ENCODE measurements at places on chromosomes 3 and 15.

DNA sequence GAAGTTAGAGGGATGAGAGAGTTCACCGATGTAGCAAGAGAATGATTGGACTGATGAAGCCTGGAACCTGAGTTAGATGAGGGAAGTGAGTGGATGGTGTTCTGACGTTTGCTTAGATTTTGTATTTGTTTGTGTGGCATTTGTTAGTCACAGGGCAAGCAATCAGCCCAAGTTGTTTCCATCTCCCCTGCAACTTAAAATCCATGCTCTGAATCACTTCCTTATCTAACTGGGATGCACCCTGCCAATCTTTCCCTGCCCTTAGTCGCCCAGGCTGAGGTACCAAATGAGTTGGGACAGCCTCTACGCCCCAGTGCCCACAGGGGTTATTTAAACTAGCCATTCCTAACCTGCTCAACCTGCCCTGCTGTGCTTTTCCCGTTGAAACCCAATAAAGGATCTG, 12.6 kb downstream of the PAQR5 start:
- peak; percentile 39 for DNase-seq

GRCh38 chr3:189537135-189537534, 94.1 kb upstream of the TP63 start:
- no peak for DNase-seq

GRCh38 chr3:139611528-139611927, 66.2 kb downstream of the NMNAT3 start:
- DNase-seq = no peak

DNA sequence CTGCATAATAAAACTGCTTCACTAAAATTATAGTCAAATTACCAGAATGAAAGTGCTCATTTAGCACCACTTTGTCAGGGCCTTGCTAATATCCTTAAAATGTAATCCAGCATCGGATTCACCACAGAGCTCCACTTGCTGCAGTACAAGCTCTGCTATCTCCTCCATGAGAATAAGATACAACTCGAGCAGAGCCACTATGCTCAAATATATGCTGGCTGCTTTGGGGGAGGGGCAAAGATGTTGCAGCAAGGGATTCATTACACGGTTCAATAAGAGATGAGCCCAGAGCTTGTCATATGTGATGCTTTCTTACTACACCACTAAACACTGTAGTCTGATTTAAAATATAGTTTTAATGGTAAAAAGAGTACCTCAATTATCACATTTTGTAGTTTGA, 72.2 kb downstream of the DLG1 start:
- no peak for DNase-seq

DNA sequence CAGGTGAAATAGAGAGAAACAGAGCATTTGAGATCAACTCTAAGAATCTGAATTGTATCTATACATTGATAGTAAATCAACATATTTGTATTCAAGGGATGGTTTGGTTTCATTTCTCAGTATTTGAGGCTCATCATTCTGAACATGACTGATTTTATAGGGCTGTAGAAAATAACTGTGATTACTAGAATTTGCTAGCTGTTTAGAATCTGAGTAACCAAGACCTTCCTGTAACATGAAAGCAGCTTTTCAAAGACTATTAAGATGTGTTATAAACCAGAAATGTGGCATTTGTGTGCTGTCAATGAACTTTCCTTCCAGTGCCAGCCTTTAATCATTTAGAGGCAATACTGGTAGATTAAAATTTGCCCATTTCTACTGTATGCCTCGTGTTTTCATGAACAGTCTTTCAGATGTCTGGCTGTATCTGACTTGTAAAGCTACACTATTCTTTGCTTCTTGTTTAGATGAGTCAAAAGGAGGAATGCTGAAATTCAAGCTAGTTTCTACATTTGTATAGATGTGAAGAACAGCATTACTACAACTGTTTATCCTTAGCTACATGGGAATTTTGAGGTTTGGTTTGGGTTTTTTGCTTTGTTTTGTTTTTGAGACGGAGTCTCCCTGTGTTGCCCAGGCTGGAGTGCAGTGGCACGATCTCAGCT, 137.3 kb upstream of the BHLHE40 start:
- no peak for DNase-seq

DNA sequence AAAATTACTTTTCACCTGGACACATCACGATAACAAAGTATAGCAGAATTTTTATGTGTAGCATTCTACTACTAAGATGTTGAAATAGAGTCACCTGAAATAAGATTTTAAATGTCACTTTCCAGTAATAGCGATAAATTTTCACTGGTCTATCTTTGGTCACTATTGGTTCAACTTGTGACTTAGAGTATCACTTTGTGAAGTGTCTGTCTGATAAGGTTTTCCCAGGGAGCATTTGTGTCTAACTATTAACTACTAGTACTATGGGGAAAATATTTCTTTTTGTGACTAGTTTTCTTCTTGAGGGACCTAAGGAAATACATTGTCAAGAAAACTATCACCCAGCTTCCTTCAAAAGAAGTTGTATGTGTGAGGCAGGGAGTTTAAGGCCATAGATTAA, 11.0 kb downstream of the TRPC1 start:
- DNase-seq = no peak

DNA sequence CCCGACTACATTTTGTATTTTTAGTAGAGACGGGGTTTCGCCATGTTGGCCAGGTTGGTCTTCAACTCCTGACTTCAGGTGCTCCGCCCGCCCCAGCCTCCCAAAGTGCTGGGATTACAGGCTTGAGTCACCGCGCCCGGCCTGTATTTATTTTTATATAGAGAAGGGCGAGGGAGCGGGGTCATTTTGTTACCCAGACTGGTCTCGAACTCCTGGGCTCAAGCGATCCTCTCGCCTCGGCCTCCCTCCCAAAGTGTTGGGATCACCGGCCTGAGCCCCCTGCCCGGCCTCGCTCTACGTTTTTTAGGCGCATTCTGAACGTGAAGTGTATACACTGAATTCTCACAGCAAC, 514 bp upstream of the PPP4R2 start:
- DNase-seq = no peak

- DNase-seq = peak; percentile 87
Observed at GRCh38 chr3:190183121-190183520, 62.4 kb upstream of the P3H2 start.

DNA sequence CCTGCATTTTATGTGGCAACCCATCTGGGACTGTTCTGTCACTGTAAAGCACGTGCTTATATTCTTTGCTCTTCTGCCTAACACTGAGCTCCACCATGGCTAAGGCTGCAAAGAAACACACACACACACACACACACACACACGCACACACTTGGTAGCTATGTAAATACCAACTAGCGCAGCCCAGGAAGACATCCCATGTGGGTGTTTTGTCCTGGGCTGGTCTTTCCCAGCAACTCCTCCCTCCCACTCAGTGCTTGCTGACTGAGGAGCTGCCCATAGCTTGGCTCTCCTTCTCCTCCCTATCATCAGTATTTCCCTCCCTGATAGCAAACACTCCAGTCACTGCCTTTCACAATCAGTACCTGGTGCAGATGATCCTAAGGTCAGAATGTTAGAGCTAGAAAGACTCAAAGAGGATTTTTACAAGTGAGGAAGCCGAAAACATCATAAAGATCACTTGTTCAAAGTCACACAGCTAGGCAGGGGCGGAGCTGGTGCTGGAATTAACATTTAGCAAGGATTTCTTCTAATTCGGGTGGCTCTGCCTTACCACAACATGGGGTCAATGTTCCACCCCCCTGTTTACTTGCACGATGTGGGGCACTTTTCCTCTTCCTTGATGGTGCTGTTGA, 377.1 kb upstream of the TBL1XR1 start:
- DNase-seq = no peak

GRCh38 chr3:33789183-33789954, 9.1 kb upstream of the PDCD6IP start:
- no peak for DNase-seq

- no peak for DNase-seq
Observed at GRCh38 chr15:92095693-92096092, 242.2 kb downstream of the SLCO3A1 start.

- peak; percentile 91 for DNase-seq
Observed at GRCh38 chr3:124248471-124249028, 256.6 kb upstream of the ROPN1 start.

DNA sequence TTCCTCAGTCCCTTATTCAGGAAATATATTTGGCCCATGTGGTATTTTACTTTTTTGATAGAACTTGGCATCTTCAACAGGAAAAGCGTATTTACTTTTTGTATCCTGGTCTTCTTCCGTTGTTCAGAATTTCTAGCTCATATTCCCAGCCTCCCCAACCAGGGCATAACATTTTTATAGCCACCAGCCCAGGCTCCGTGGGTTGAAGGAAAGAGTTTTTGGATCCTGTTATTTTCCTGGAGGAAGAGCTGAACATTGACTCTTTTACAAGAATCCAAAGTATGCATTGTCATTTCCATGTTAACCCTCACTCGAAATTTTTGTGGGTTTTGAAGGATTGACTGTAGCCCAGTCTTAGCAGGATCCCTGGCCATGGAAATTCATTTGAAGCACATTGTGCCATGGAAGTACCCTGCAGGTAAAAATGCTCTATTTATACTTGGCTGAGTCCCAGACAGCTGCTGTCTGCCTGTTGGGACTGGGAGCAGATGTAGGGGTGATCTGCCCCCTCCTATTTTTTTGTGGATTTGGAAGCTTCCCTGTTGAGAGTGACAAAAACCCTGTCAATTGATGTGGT, 98.8 kb downstream of the AKAP13 start:
- DNase-seq = peak; percentile 74

DNA sequence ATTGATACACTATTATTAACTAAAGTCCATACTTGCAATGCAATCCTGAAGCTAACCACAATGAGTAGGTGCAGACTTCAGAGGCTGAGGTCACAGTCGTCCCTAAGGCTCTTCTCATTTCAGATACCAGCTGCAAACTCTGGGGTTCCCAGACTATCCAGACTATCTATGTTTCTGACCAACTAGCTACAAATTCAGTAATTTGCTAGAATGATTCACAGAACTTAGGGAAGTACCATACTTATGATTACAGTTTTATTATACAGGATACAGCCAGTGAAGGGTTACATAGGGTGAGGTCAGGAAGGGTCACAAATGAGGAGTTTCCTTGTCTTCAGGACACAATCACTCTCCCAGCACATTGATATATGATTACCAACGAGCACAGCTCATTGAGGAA, 36.5 kb downstream of the PPM1L start:
- DNase-seq = no peak

DNA sequence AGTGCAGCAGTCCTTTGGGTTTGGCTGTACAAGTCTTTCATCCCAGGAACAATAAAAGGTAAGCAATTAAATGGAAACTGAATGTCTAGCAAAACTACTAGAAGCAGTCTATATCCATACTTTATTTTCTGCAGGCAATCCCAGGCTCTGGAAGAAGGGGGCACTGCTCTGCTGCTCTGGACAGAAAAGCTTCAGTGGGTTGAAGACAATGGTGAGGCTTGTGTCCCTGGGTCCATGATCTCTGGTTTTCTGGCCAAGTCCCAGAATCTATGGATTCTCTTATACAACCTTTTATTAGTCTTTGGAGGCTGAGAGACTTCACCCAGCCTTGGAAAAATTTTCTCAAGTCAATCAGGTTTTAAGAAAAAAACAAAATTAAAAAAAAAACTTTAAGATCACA, 35.6 kb downstream of the SCAP start:
- no peak for DNase-seq

DNA sequence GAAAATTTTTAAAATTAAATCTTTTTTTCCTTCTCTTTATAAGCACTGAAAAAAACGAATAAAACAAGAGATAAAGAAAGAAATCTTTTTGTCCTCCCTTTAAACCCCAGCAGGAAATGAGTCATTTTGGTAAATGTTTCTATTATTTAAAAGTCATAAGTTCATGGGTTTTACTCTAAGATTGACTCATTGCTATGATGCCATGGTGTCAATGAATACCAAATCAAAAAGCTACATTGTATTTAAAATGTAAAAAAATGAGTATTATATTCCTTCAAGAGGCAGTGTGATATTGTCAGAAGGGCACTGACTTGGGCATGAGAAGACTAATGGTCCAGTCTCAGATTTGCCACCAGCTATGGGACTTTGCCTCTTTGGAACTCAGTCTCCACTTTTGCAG, 303.4 kb upstream of the DNAJC19 start:
- no peak for DNase-seq

DNA sequence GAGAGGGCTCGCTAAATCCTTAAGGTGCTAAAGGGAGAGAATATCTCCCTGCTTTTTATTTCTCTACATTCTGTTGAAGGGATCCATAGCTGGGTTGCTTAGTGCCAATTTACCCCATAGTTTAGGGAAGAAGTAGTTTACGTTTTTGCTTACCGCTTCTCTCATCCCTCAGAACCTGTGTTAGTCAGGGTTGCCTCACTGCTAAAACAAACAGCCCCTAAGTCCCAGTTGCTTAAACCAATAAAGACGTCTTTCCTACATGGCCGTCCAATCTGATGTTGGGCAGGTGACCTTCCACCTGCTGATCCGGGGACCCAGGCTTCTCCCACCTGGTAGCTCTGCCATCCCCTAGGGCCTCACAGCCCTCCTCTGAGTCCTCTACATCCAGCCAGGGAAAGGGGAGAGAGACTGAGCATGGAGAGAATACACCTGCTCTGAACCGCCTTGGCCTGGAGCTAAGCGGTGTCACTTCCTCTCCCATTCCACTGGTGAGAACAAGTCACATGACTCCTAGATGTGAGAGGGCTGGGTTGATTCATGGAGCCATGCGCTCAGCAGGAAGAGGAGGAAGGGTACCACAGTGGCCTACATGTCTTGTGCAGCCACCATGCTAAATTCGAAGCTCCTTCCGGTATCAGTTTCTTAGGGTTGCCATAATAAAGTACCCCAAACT, 26.3 kb downstream of the DNASE1L3 start:
- DNase-seq = no peak

DNA sequence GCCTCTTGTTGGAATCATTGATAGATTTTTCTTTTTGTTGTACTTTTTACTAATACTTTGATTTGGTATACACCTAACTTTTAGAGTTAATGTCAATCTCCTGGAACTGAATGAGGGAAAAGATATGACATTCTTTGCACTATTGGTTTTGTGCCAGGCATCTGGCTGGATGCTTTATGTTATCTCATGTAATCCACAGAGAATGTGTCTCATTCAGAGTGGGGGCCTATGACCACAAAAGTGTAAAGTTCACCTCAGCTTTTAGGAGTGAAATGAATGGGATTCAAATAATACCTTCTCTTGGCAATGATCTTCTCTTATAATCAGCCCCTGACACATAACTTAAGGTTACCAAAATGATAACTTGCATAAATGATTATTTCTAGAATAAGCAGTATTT, 329.1 kb upstream of the ROPN1 start:
- no peak for DNase-seq

All from AG08395 (cell line).